ENCODE measurements at places on chromosomes 7 and 10. TPM values are rescaled to one million over a fixed set of nuclear protein-coding genes. Genes with fewer than 3 reads are reported as not detected.

DNA sequence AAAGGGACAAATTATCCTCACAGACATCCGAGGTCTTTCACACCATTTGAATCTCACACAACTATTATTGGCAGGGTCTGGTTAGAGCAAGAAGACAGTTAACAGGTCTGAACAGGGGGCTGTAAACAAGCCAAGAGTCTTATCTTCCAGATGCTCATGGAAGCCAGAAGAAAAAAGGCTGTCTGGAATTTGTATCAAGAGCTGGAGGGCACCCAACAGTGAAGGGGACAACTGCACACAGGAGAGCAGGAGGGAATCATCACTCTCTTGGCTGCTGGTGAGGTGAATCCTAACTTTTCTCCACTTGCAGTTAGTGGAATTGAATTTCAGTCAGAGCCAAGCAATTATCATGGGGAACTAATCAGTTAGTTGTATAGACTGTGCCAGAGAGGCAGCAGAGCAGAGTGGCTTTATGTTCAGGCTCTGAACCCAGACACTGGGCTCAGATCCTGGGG, 880.2 kb upstream of the AUTS2 start:
- H3K4me1 ChIP-seq = no peaks in the 10 kb centered on the region
- no peak overlapping the region for H3K4me3 ChIP-seq
- no peaks in the 10 kb centered on the region for H3K36me3 ChIP-seq
- H3K27ac ChIP-seq = no peak overlapping the region
- no peak for DNase-seq

- no peaks in the 10 kb centered on the region for H3K36me3 ChIP-seq
- no peaks in the 10 kb centered on the region for H3K27me3 ChIP-seq
- no peak overlapping the region for H3K4me3 ChIP-seq
- peaks cover 4% of the 10 kb centered on the region for H3K4me1 ChIP-seq
Measured at GRCh38 chr10:110269374-110270318, 35.1 kb downstream of the SMNDC1 start.

FZD8 gene
- total RNA-seq = 7.7 TPM

DNA sequence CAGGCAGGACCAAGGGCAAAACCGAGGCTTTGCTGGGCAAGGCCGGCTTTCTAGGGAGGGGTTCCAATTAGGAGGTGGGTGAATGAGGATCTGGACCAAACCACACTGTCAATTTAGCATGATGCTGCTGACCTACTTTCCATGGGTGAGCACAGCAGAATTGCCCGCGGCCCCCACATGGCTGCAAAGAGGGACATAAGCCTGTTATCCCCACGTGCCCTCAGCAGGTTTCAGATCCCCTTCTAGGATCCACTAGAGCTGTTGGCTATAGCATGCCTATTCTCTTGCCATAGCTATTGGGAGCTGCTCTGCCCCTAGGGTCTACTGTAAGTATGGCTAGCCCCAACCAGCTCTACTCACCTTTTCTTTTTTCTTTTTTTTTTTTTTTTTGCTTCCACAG, 102.8 kb downstream of the COL13A1 start:
- no peaks in the 10 kb centered on the region for H3K36me3 ChIP-seq
- DNase-seq = no peak
- H3K27ac ChIP-seq = no peak overlapping the region
- H3K4me3 ChIP-seq = no peak overlapping the region
- peaks cover 12% of the 10 kb centered on the region for H3K4me1 ChIP-seq
- H3K27me3 ChIP-seq = no peaks in the 10 kb centered on the region

DNA sequence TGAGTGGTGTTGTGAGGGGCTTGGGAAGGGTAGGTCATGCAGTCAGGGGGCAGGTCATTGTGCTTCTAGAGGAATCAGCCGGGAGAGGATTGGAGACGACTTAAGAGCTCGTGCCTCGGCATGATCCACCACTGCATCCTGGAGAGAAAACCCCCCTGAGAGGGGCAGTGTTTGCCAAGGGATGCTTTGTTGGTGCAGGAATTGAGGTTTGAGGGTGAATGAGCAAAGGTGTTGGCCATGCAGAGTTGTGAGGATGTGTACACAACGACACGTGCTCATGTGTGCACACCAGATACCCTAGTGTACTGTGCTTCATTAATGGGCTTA, 85.6 kb upstream of the ANLN start:
- H3K4me3 ChIP-seq = no peak overlapping the region
- H3K27ac ChIP-seq = peak overlapping the region; percentile 86
- DNase-seq = no peak
- H3K36me3 ChIP-seq = no peaks in the 10 kb centered on the region

Measured in hepatocyte (in vitro differentiated cells).